ENCODE measurements at places on chromosomes 6 and 20.

- DNase-seq: no peak
These were observed at the start of gene HLA-G for GRCh38 chr6:29827579-29828470. Gene HLA-G, plus strand, starts transcription at chr6:29827825. Its CDS starts 20 bp downstream, at chr6:29827845.

DNA sequence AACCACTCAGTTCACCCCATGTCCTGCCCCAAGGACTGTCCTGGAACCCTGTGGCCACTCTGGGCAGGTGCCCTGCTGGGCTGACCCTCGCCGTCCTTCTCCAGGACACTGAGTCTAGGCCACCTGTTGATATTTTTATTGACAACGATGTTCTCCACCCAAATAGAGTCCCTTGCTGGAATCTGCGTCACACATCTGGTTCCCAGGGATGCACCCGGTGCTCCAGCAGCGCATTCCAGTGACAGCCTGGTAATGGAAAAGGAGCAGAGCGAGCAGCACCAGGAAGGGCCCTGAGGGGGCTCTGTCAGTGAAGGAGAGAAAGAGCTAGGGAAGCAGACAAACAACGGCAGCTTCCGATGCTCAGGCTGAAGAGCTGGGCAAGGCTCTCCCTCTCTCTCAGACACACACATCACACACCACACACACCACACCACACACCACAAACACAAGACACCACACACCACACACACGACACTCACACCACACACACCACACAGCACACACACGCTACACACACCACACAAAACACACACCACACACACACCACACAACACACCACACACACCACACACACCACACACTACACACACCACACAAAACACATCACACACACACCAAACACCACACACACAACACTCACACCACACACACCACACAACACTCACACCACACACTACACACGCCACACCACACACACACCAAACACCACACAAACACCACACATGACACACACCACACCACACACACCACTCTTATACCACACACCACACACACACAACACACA lies 117.9 kb upstream of the THBS2 start:
- DNase-seq: no peak

DNA sequence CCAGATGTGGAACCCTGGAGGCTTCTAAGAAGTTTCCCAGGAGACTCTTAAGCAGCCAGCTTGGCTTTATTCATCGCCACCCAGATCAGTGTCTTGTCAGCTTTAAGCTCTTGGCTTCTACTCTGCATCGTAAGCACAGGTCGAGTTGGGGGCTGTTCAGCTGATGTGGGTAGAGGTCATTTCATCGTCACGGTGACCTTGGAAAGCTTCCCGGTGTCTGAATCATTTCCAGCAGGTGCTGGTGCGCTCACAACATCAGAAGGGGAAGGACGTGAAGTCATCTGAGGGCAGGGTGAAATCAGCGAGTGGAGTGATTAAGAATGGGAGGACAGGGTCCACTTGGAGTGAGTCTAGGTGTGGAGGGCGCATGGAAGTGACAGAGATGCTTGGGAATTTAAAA lies 112.6 kb downstream of the SASH1 start:
- DNase-seq: no peak

DNA sequence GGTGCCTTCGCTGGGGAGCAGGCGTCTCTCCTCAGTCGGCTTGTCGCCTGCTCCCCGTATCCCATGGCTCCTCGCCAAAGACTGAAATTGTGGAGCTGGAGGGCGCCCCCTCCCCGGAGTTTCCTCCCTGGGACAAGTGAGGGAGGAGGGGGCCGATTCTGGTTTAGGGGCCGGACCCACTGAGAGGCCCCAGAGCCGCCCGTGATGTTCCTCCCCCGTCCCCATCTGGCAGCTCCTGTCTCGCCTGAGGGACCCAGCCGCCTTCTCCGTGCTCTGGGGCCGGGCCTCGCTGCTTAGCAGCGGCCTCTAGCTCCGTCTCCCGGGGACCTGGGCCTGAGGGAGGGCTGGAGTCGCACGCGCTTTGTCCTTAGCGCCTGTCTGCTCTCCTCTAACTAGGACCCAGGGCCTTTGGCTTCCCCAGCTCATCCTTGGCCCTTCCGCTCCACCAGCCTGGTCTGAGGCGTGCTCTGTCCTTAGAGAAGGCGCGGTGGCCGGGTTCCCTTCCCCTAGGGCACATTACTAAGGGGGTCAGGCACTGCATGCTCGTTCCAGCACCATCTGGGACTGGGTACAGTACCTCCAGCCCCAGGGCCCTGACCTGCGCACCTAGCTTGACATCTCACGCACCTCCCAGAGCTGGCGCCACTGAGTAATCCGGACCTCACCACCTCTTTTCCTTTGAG lies 29.7 kb downstream of the SLC12A5 start:
- no peak for DNase-seq

- peak; percentile 37 for DNase-seq
These were observed 155.5 kb downstream of the CDH26 start for GRCh38 chr20:60113771-60114170.
